Activated CD4-positive, alpha-beta T cell treated with anti-CD3 and anti-CD28 coated beads for 4 hours (primary cell): ENCODE measurements at places on chromosomes 3 and 15.

- no peak for DNase-seq
Measured at GRCh38 chr3:168497183-168497582, 401.5 kb upstream of the GOLIM4 start.

GRCh38 chr15:50880651-50881114, 27.8 kb upstream of the AP4E1 start:
- no peak for DNase-seq

DNA sequence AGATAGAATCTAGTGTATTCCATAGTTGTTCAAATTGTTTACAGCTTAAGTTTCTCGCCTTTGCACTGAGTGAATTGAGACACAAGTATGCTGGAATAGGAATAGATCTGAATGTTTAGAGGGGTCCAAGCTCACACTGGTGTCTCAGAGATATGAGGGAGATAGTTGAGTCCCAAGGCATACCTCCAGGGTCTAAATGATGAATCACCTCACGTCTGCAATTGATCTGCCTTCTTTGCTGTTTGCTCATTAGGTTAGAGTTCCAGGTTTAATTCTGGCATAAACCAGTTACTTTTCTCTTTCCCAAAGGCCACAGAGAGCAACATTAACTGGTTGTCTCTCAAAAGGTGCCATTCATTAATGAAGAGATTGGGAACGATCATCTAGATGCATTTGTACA, 106.3 kb upstream of the MME start:
- DNase-seq: no peak

DNA sequence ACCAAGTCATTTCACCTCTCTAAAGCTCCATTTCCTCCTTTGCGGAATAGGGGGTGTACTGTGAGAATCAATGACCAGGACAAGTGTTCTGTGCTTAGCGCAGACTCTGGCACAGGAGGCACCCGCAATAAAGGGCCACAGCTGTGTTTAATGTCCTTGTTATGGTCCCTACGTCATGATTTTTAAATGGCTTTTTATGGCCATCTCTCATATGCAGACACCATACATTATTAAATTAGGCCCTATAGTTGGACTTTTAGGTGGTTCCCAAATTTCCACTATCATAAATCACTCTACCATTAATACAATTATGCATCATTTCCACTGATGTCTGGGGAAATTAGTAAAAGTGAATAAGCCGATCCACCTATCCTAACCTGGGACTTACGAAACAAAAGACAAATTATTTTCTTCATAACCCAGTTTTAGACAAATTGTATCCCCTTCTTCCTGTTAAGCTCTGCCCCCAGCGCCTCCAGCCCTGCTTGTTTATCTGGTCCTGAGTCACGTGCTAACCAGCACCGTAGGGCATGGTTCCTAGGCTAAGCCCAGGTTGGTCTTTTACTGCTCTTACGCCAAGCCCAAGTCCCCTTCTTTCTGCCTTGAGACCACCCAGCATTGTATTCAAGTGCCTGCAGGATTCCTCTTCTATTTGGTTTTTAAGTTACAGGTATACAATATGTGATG, 278.3 kb downstream of the SHQ1 start:
- no peak for DNase-seq

- no peak for DNase-seq
Measured at GRCh38 chr3:21449738-21450137, 301.3 kb downstream of the ZNF385D start.

- no peak for DNase-seq
Measured at GRCh38 chr3:185149591-185149990, 3.3 kb downstream of the C3orf70 start.

DNA sequence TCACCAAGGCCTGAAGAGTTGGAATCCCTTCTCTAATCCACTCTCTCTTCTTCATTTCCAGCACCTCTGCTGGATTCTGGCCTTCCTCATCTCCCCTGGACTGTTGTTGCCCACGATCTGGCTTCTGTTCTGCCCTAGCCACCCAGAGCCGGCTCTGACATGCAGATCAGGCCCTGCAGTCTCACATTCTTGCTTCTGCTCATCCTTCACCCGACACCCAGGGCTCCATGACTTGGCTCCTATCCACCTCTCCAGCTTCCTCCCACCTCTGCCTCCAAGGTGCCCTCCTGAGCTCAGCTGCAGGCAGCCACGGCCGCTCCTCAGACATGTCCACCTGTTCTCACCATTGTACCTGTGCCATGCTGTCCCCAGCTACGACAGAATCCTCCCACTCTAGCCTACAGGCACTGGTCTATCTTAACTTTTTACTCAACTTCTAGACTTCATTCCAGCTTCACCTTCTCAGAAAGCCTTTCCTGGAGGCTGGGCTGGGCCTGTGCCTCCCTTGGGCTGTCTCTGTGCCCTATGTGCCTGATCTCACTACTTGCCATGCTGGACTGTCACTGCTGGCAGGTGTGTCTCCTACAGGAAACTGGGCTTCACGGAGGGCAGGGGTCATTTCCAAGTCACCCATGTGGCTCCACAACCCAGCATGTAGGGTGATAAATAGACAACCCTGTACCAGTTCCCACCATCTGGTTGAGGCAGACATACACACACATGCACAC, 16.0 kb upstream of the TBC1D21 start:
- DNase-seq: no peak

DNA sequence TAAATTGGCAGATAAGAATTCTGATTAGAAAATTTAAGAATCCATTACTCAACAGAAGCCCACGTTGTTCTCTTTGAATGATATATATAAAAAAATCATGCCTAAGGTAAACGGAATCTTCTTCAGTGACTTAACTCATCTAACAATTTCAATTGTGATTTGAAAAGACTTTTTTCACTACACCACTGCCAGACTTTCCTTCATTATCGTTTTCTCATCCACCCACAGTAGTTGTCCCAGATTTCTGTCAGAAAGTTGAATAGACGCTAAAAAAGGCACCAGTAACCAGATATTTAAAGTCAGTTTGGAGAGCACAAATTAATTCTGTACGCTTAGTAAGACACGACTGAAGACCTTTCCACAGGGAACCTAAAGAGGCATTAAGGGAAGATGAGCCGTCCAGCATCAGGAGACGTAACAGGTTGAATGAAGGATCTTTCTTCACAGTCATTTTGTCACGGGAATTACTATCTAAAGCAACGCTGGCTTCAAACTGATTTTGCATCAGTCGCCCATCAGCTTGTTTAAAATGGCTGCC, 1.3 kb downstream of the HIGD1A start:
- no peak for DNase-seq

DNA sequence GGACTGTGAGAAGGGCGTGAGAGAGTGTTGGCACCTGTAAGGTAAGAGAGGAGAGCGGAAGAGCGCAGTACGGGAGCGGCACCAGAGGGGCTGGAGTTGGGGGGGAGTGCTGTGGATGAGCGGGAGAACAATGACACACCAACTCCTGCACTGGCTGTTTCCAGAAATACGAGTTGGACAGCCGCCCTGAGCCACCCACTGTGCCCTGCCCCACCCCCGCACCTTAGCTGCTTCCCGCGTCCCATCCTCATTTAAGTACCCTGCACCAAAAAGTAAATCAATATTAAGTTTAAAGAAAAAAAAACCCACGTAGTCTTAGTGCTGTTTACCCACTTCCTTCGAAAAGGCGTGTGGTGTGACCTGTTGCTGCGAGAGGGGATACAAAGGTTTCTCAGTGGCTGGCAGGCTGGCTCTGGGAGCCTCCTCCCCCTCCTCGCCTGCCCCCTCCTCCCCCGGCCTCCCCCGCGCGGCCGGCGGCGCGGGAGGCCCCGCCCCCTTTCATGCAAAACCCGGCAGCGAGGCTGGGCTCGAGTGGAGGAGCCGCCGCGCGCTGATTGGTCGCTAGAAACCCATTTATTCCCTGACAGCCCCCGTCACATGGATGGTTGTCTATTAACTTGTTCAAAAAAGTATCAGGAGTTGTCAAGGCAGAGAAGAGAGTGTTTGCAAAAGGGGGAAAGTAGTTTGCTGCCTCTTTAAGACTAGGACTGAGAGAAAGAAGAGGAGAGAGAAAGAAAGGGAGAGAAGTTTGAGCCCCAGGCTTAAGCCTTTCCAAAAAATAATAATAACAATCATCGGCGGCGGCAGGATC, at the start of gene SOX2:
SOX2 (plus strand) TSS at position 601 of the 811 bp plus-strand sequence. CDS start 436 bp downstream, outside the sequence.
- DNase-seq: no peak

DNA sequence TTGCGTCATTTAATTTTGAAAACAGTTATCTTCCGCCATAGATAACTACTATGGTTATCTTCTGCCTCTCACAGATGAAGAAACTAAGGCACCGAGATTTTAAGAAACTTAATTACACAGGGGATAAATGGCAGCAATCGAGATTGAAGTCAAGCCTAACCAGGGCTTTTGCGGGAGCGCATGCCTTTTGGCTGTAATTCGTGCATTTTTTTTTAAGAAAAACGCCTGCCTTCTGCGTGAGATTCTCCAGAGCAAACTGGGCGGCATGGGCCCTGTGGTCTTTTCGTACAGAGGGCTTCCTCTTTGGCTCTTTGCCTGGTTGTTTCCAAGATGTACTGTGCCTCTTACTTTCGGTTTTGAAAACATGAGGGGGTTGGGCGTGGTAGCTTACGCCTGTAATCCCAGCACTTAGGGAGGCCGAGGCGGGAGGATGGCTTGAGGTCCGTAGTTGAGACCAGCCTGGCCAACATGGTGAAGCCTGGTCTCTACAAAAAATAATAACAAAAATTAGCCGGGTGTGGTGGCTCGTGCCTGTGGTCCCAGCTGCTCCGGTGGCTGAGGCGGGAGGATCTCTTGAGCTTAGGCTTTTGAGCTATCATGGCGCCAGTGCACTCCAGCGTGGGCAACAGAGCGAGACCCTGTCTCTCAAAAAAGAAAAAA, 1.2 kb downstream of the B2M start:
- peak; percentile 65 for DNase-seq

- DNase-seq: no peak
Measured at GRCh38 chr3:164550857-164551256, 527.4 kb downstream of the SI start.

GRCh38 chr3:133769536-133769935, 23.3 kb downstream of the TF start:
- DNase-seq: no peak

GRCh38 chr3:1609416-1609815, 489.2 kb upstream of the CNTN4 start:
- DNase-seq: no peak

DNA sequence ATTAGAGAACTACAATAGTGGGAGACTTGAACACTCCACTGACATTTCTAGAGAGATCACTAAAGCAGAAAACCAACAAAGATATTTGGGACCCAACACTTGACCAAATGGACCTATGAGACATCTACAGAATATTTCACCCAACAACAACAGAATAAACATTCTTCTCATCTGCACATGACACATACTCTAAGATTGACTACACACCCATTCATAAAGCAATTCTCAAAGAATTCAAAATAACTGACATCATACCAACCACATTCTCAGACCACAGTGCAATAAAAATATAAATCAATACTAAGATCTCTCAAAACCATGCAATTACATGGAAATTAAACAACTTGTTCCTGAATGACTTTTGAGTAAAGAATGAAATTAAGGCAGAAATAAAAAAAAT, 473.7 kb downstream of the LPP start:
- no peak for DNase-seq

GRCh38 chr3:142211034-142211433, 14.4 kb downstream of the GK5 start:
- DNase-seq: no peak

GRCh38 chr3:131314318-131314717, 67.3 kb upstream of the NUDT16 start:
- no peak for DNase-seq

GRCh38 chr15:45121706-45122417, 7.7 kb downstream of the DUOXA2 start:
- no peak for DNase-seq
